Nephron progenitor cell (in vitro differentiated cells): ENCODE measurements at places on chromosomes 3 and 15.

DNA sequence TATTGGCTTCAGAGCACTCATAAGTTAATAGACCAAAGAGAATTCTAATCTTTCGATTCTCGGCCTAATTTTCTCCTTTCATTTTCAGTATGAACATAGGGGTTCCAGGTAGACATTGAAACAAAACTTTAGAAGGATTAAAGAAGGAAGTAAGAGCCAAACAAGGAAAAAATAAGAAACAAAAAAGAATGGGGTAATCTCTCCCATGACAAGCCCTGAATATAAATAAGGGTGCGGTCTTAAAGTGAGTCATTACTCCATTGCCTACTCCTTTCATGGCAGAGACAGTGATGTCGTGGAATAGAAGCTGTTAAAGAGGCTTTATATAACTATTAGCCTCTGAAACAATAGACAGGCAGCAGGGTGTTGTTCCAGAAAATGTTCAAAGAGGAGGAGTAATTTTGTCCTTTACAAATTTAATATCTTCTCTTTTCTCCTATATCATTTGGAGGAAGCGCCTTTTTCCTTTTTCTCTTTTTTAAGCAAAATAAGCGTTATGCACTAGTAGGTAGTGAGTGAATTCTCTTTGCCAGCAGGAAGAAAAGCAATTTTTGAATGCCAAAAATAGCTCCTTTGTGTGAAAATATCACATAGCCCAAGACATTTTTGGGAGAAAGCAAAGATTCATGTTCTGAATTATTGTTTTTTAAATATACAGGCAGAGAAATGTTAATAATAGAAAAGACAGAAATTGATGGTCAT is 607.9 kb upstream of the KCNMB2 start:
- H3K4me1 ChIP-seq, result peaks cover 55% of the 10 kb centered on the region
- H3K36me3 ChIP-seq, result peaks cover 41% of the 10 kb centered on the region
- H3K4me3 ChIP-seq, result no peak overlapping the region
- H3K27me3 ChIP-seq, result no peaks in the 10 kb centered on the region
- no peak for DNase-seq

DNA sequence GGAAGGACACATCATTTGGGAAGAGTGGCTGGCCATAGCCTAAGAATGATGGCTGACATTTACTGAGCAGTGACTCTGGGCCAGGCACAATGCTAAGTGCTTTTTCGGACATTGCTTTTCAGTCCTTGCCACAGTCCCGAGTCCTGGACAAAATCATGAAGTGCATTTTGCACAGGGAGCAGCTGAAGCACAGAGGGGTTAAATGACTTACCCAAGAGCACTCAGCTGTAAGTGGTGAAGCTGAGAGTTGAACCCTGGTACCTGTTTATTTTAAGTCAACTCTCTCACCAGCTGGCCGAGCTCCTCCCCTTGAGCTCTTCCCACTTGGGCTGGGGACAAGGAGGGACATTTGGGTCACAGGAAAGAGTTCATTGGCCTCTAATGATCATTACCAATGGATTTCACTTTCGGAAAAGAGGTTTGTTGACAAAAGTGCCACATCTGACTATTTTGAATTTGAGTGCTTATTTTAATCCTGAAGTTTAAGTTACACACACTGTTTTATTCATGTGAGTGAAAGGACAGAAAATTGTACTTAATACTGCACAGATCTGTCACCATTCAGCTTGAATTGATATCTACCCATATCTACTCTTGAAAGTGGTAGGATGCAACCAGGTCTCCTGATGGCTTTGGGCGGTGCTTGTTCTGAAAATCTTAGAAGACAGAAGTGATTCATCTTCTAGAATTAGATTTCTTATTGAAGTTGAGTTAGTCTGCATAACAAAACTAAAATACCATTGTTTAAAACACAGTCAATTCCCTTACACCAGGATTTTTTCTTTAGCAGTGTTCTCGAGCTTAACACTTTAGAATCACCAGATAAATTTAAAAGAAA is 368.7 kb upstream of the PROK2 start:
- no peak overlapping the region for H3K27ac ChIP-seq
- peaks cover 14% of the 10 kb centered on the region for H3K27me3 ChIP-seq
- H3K4me3 ChIP-seq, result no peak overlapping the region

GRCh38 chr3:23805210-23805632 is 534 bp upstream of the UBE2E1 start:
- H3K4me3 ChIP-seq, result peak overlapping the region; percentile 91
- H3K4me1 ChIP-seq, result peaks cover 58% of the 10 kb centered on the region
- no peak for DNase-seq
- peaks cover 7% of the 10 kb centered on the region for H3K27me3 ChIP-seq

- H3K27ac ChIP-seq, result no peak overlapping the region
- H3K4me3 ChIP-seq, result no peak overlapping the region
- no peaks in the 10 kb centered on the region for H3K36me3 ChIP-seq
- no peaks in the 10 kb centered on the region for H3K27me3 ChIP-seq
- H3K4me1 ChIP-seq, result no peaks in the 10 kb centered on the region
- DNase-seq, result no peak
These were observed 124.9 kb upstream of the STRIT1 start for GRCh38 chr3:155418407-155418806.

DNA sequence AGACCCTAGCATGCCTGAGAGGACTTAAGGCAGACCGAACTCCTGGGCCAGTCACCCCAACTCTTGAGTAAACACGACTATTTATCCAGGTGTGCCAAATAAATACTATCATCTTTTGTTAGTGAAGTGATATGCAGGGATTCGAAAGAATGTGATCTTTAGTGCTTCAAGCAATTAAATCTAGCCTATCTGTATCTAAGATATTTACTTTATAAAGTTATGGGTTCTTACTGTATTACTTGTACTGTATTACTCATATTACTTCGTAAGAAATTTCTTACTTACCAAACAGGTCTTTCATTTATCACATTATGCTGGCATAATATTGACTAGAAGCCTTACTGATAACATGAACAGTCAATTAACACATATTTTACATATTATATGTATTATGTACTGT is 211.6 kb upstream of the NECTIN3 start:
- H3K4me3 ChIP-seq, result no peak overlapping the region
- peaks cover 15% of the 10 kb centered on the region for H3K4me1 ChIP-seq
- H3K27ac ChIP-seq, result no peak overlapping the region
- H3K27me3 ChIP-seq, result peaks cover 3% of the 10 kb centered on the region
- DNase-seq, result no peak

- H3K27me3 ChIP-seq, result no peaks in the 10 kb centered on the region
- DNase-seq, result no peak
- no peaks in the 10 kb centered on the region for H3K4me1 ChIP-seq
- no peak overlapping the region for H3K4me3 ChIP-seq
- no peak overlapping the region for H3K27ac ChIP-seq
These were observed 38.4 kb upstream of the THBS1 start for GRCh38 chr15:39542385-39543065.

DNA sequence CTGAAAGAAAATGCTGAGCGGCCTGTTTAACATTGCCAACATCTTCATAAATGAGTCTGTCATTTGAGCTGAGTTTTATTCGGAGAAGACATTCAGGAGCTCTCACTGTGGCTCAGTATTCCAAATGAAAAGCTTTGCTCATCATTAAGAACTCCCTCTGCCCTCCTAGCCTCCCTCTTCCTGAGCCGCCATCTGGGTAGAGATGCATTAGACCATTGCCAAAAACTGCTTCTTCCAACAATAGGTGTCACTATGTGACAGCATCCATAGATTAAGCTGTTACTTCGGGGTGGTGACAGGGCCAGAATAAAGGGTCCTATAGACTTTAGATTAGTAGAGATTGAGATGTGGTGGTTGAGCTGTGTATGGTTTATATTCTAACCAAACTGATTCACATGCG is 501.4 kb upstream of the NR2F2 start:
- no peak for DNase-seq
- H3K27me3 ChIP-seq, result no peaks in the 10 kb centered on the region
- peaks cover 4% of the 10 kb centered on the region for H3K36me3 ChIP-seq
- H3K4me3 ChIP-seq, result no peak overlapping the region
- peaks cover 61% of the 10 kb centered on the region for H3K4me1 ChIP-seq
